ENCODE measurements at places on chromosomes 12 and 14. TPM values are rescaled to one million over a fixed set of nuclear protein-coding genes. Genes with fewer than 3 reads are reported as not detected.

DNA sequence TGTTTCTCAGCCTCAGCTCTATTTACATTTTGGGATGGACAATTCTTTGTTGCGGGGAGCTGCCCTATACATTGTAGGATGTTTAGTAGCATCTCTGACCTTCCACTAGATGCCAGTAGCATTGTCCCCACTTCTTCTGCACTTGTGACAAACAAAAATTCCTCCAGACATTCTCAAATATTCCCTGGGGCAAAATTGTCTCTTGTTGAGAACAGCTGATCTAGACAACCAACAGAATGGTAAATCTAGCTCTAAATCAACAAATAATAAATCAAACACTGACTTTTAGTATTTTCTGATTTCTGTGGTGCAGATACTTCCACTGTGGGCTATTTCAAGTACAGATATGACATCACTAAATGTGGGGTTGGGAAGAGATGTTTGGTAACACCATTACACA, 60.7 kb downstream of the MSRB3 start:
- no peak for DNase-seq

- no peak for DNase-seq
Observed at GRCh38 chr12:119989361-119989730, 310 bp downstream of the BICDL1 start.

GRCh38 chr12:11916113-11916512, 154.6 kb upstream of the BCL2L14 start:
- DNase-seq, result no peak

GRCh38 chr12:86551146-86551571, 295.0 kb upstream of the MGAT4C start:
- DNase-seq, result no peak

DNA sequence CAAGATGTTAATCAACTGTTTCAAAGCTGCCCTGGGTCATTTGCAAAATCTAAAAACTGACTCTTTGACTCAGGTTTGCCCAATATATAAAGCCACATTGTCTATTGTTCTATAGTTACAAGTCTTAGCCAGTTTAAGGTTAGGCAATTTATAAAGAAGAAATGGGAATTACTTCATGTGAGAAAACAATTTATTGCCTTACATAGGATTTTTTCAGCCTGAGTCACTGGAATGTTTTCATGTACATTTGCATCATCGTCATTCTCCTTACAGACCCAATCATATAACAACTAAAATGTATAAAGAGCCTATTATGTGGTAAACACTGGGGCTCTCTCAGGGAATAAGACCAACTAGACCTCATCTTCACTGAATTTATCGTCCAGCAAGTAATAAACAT, 100.3 kb upstream of the PLEKHG7 start:
- no peak for DNase-seq

DNA sequence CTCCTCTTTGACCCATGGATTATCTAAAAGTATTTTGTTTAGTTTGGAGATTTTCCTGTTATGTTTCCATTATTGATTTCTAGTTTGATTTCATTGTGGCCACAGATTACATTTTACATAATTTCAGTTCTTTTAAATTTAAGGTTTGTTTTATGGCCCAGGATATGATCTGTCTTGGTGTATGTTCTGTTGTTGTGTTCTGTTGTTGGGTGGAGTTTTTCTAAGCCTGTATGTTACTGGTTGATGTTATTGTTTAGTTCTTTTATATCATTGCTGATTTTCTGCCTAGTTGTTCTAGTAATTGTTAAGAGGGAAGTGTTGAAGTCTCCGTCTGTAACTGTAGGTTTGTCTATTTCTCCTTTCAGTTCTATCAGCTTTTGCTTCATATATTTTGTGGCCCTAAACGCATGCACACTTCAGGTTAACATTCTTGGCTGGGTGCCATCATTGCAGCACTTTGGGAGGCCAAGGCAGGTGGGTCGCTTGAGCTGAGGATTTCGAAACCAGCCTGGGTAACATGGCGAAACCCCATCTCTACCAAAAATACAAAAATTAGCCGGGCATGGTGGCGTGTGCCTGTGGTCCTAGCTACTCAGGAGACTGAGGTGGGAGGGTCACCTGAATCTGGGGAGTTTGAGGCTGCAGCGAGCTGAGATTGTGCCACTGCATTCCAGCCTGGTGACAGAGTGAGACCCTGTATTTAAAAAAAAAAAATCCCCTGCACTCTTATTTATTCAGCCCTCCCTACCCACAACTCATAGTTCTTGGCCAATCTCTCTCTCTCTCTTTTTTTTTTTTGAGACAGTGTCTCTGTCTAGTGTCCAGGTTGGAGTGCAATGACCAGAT, 28.1 kb upstream of the CFL2 start:
- DNase-seq, result no peak

DNA sequence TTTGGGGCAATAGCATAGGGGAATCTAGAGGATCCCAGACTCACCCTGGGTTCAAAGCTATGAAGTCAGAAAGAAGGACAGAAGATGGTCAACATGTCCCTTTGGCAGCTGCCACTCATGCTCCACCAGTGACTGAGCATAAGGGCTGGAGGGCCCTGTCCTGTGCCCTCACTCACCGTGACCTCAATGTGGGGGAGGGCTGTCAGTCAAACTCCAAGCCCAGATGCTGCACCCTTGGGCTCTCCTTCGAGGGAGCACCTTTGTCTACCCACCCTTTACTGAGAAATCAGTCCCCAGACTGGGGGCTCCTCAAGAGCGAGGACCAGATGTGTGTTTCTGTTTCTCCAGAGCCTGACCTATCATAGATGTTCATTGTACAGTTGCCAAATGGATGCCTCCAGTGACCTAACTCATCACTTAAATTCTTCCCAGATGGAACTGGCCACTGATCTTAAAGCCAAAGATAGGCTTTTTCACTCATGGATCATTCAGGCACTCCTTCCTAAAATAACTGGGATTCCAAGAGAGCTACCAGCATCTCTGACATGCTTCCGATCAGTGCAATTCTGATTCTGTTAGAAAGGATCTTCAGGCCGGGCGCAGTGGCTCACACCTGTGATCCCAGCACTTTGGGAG, 27.2 kb upstream of the VSX2 start:
- DNase-seq, result no peak

- no peak for DNase-seq
Observed at GRCh38 chr12:105774037-105774436, 364.7 kb downstream of the NUAK1 start.

DNA sequence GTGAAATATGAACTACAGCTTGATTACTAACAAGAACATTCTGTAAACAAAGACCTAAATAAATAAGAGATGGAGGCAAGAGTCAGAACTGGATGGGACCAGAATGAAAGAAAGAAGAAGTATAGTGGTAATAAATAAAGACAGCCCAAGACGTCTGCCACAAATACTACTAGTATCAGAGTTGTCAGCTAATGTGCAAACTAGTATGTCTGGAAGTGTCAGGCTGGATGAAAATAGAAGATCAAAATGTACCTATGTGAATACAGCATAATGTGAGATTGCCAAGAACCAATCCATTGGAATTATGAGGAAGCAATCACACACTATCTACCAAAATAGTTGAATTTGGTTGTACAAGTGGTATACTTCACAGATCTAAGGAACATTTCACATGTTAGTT, 353.0 kb downstream of the BTG1 start:
- DNase-seq, result no peak

GRCh38 chr14:96263347-96264199, 7.6 kb downstream of the BDKRB1 start:
- no peak for DNase-seq

DNA sequence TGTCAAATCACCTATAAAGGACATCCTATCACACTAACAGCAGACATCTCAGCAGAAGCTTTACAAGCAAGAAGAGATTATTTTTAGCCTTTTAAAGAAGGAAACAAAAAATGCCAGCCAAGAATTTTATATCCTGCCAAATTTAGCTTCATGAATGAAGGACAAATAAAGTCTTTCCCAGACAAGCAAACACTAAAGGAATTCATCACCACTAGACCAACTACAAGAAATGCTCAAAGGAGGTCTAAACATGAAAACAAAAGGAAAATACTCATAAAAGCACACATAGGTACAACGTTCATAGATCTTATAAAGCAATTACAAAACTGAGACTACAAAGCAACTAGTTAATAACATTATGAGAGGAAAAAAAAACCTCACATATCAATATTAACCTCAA, 20.7 kb upstream of the STAB2 start:
- no peak for DNase-seq

- DNase-seq, result no peak
Observed at GRCh38 chr12:26031827-26032226, 73.3 kb downstream of the RASSF8 start.

- DNase-seq, result no peak
Observed at GRCh38 chr12:115918763-115919162, 358.7 kb downstream of the MED13L start.

Gene ADAM21
- not detected for total RNA-seq

Gene KRT80
- total RNA-seq, result 0.08 TPM

Gene PPP4R4
- total RNA-seq, result 2.8 TPM

Gene TSPAN19
- not detected for total RNA-seq

Gene CAMKK2
- total RNA-seq, result 28.9 TPM

Measured in activated T-cell treated with anti-CD3 and anti-CD28 coated beads, Interleukin-2, amount 50 U/mL, for 4 hours (primary cell).